Stimulated activated CD4-positive, alpha-beta T cell treated with anti-CD3 and anti-CD28 coated beads, Interleukin-4, amount 100 ng/mL, for 4 hours (primary cell): ENCODE measurements at places on chromosomes 16 and 17.

DNA sequence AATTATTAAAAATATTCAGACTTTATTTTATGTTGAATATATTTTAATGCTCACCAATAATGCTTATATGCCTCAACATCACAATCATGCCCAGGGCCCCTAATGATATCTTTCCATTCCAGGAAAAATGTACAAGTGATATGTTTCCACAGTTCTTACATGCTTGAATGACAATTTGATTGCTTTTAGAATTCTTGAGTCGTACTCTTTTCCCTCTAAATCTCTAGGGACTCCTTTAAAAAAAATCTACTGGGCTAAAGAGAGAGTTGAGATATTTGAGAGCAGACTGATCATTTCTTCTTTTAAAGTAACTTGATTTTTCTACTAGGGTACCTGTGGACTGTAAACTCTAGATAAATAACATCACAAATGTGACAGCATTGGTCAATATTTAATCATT lies 18.2 kb upstream of the HLF start:
- no peak for DNase-seq

- no peak for DNase-seq
Measured at GRCh38 chr17:81454473-81454872, 58.1 kb downstream of the ACTG1 start.

DNA sequence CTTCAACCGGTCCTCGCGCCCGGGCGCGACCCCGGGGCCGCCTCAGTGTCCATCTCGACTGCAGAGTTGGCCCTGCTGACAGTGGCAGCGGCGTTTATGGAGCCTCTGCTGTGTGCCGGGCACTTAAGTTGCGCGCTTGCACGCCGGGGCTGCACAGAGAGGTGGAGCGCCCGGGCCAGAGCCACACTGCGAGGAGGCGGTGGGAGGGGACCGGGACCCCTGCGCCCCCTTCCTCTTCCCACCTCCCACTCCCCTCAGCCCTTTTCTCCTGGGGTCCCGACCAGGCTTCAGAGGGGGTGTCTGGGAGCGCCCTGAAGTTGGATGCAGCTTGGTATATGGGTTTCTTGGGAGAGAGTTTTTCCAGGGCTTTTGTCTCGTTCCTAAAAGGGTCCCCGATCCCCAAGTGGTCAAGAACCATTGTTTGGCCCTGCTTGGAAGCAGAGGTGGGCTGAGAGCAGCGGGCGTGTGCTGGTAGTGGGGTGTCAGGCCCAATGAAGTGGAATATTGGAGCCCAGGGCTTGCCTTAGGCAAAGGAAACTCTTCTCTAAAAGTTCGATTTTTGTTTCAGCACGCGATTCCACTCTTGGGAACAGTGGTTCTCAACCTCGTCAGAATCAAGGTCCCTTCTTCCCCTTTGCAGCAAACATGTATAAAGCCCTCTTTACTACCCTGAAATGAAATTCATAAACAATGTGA lies 605 bp downstream of the MRTFB start:
- no peak for DNase-seq

DNA sequence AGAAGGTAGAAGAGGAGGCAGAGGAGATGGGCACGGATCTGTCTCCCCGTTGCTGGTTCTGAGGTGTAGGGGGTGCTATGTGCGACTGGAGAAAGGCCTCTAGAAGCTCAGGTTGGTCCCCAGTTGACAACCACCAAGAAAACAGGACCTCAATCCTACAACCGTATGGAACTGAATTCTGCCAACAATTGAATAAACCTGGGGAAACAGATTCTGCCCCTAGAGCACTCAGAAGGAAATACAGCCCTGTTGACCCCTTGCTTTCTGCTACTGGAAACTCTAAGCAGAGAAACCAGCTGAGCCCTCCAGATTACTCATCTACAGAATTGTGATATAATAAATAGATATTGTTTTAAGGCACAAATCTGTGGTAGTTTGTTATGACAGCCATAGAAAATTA lies 313.0 kb upstream of the GOT2 start:
- DNase-seq = no peak

DNA sequence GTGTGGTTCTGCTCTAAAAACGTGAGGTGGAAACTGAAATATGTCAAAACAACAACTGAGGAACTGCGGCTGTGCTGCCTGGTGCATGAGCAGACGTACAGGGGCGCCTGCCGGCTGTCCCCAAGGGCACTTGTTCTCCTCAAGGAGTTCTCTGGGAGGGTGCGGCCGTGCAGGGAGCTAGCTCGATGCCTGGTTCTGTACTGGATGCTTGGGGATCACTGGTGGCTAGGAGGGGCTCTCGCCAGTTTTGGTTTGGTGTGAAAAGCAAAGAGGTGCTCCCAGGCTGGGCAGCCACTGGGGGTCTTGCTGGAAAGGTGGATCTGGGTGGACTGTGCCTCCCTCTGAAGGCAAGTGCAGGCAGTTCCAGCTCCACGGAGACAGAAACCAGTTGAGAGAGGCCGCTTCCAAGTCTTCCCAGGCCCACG lies 41.9 kb upstream of the ATP2A3 start:
- DNase-seq = no peak

DNA sequence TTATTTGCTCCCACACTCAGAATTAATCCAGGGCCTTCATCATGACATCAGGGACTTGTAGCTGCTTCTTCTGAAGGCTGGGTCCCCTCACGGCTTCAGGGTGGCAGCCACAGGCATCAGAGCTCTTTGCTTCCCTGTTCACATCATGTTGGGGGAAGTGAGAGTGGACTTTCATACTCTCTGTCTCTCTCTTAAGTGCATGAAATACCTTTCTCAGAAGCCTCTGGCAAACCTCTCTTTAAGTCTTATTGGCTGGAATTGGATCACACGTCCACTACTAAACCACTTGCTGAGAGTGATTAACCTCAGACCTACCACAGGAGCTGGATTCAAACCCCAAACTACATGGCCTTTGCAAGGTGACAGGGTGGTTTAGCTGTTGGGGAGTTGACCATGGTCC lies 17.7 kb upstream of the SALL1 start:
- DNase-seq = no peak

DNA sequence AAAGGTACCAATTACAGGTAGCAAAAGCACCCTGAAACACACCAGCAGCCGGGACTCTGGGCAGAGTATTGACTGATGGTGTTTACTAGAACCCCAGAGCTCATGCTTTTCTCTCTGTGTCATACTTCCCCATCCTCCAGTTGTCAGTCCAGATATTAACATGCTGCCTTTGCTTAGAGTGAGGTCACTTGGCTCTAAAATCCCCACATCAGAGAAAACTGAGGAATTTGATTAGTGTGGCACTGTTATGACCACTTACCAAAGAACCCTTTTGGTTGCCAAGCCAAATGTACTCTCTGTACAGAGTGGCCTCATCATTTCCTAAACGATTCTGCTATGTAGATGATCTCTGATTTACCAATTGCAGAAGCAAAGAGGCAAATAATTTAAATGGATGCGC lies 80.4 kb downstream of the ABCC12 start:
- no peak for DNase-seq

GRCh38 chr17:4543557-4544026 lies 11.6 kb downstream of the MYBBP1A start:
- no peak for DNase-seq

DNA sequence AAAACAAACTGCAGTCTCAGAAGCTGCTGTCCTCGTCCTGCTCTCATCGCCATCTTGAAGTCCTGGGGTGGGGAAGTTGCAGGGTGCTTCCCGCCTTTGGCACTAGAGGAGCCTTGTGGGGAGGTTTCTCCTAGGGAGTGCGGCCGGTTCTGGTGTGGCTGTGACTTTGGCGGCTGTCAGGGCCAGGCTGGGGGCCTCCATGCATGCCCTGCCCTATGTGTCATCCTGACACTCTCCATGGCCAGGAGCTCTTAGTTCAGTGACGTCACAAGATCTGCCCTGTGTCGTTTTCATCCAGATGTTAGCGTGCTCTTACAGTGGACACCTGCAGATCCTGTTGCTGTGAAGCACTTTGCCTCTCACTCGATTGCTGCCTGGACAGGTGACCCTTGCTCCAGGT lies 49.6 kb downstream of the PLD6 start:
- DNase-seq = no peak

DNA sequence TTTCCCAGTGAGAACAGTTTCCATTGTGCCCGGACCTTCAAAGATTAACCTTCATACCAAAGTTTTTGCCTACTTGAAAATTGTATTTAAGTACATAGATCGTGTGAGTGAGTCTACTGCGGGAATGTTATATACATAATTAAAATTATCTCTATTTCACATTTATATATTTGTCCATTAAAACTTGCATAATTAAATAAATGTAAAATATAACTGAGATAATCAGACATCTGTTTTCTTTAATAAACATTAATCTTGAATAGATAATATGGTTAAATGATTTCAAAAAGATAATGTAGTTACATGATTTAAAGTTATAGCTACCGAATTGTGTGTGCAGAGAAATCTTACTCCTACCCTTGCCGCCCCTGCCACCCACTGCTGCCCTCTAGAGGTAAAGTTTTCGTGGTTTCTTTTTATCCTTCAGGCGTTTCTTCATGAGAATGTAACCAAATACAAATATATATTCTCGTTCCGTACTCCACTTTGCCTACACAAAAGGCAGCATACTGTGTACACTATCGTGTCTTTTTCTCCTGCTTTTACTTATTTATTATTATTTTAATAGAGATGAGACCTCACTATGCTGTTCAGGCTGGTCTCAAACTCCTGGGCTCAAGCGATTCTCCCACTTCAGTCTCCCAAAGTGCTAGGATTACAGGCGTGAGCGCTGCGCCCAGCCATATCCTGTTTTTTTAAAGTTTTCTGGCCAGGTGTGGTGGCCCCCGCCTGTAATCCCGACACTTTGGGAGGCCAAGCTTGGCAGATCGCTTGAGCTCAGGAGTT lies 35.6 kb downstream of the RPA1 start:
- DNase-seq = peak; percentile 34
